ENCODE measurements at places on chromosomes 6 and 20. TPM values are rescaled to one million over a fixed set of nuclear protein-coding genes. Genes with fewer than 3 reads are reported as not detected.

The NKX2-4 gene
- total RNA-seq: not detected

The PBOV1 gene
- total RNA-seq: not detected

The DEFB124 gene
- not detected for total RNA-seq

The BMP2 gene
- total RNA-seq: 2.4 TPM

The OLIG3 gene
- not detected for total RNA-seq

The DEFB132 gene
- total RNA-seq: not detected

DNA sequence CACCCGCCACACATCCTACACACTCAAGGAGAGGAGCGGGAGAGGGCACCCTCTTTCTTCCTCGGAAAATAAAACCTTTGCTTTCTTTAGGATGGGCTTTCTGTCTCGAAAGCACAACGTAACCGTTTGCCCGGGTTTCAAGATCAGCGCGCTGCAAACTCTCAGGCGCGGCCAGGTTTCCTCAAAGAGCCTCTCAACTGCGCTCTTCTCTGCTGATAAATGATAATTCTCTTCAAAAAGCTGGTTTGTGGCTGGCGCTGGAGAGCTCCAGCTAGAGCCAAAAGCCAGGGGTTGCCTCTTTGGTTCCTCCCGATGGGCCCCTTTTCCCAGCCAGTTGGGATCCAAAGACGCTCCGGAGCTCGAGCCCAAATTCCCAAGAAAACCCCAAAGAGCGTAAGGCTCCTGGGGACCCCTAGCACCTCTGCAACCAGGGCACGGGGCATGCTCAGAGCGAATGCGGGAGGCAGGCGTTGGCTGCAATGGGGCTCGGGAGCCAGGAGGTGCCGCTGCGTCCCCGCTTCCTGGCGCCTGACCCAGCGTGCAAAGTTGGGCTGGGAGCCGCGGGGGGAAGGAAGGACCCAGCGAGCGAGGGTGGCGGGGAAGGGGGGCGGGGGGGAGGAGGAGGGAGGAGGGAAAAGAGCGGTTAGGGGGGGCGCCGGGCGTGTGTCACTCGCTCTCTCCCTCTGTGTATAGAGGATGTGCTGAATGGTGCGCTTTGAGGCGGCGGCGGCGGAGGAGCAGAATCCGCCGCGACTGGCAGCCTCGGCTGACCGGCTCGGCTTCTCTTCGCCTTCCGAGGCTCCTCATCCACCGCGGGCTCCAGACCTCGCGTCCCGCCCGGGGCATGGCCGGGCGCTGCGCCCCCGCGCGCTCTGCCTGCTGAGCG is at the start of gene PLCB1:
Gene PLCB1 (plus strand): TSS at position 669 of the 886 bp plus-strand sequence. CDS start 386 bp downstream, outside the sequence.
- peak; percentile 86 for DNase-seq

DNA sequence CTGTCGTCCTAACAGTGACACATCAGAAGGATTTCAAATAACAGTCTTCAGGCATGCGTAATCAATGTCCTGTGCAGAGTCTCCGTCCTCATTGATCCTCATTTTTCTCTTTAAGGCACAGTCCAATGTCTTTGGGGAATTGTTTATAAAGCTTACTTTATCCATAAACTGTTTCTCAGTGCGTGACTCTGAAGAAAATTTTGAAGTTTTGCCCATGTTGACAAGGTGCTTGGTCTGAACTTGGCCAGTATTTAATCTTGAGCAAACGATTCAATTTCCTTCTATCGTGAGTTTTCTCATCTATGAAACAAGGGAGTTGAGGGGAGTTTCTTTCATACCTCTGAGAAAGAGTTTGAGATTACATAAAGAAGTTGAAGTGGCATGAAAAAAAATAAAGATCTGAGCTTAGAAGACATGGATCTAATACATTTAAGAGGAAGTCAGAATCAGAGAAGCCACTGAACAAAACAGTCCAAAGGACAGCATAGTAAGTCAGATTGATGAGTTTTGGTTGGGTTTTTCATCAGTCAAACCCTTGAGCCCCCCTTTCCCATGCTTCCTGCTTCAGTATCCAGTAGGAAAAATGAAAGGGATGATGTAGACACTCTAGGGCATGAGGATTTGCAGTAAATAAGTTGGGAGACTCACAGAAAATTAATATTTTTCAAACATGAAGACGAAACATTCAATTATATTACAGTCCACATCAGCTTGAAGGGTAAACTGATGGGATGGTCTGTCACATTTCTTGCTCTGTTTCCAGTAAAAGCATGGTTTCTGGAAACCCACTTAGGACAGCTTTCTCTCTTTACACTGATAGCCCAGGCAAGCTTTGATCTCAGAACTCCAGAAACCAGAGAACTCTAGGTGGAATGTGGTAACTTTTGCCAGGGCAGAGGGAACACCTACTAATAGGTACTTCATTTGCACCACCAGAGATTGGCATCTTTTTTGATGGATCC is 8.1 kb downstream of the EDN1 start:
- DNase-seq: no peak

- DNase-seq: no peak
Observed at GRCh38 chr20:35317416-35318210, 25.4 kb upstream of the FAM83C start.

- no peak for DNase-seq
Observed at GRCh38 chr6:42720739-42721138, 1.7 kb downstream of the PRPH2 start.

- no peak for DNase-seq
Observed at GRCh38 chr6:64874776-64875175, 832.2 kb downstream of the EYS start.

- DNase-seq: no peak
Observed at GRCh38 chr20:24472426-24472825, 3.0 kb downstream of the SYNDIG1 start.

DNA sequence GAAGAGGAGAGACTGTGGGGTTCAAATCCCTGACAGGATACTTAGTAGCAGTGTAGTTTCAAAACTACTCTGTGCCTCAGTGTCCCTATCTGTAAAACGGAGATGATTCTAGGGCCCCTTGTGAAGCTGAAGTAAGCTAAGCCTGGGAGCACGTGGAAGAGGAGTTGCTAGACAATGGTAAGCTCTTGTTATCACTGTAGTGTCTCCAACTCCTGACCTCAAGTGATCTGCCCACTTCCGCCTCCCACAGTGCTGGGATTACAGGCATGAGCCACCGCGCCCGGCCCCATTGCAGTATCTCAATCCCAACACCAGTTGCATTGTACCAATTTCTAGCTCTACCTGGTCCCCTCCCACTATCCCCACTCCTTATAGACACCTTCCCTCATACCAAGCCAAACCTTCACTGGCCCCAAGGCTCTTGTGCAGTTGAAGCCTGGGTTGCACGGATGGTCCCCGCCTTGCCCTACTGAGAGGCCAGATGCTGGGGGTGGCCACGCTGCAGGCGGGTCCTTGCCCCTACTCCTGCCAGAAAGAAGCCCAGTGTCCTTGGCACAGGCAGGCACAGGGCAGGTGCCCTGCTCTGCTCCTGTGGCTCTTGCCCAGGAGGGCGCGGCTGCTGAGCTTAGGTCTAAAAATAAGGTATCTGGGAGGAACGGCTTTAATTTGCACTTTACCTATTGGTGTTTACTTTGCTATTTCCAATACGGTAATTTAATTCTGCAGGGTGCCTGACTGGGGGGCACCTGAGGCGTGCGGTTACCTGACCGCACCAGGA is 118.1 kb downstream of the VEGFA start:
- DNase-seq: no peak

DNA sequence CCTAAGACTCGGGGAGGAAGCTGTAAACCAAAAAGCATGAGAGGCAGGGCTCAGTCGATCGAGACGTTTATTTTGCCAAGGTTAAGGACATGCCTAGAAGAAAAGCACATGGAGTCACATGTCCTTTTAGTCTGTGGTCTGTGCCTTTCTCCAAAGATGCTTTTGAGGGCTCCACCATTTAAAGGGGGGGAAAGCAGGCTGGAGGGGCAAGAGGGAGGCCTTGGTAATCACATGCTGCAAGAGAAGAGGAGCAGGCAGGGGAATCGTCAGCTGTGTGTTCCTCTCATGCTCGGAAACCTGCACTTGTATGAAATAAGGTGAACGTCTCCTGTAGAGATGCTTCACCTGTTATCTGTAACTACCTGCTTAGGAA is 9.1 kb upstream of the YTHDF1 start:
- no peak for DNase-seq

- DNase-seq: no peak
Observed at GRCh38 chr6:43996618-43997344, 130.5 kb downstream of the MRPL14 start.

DNA sequence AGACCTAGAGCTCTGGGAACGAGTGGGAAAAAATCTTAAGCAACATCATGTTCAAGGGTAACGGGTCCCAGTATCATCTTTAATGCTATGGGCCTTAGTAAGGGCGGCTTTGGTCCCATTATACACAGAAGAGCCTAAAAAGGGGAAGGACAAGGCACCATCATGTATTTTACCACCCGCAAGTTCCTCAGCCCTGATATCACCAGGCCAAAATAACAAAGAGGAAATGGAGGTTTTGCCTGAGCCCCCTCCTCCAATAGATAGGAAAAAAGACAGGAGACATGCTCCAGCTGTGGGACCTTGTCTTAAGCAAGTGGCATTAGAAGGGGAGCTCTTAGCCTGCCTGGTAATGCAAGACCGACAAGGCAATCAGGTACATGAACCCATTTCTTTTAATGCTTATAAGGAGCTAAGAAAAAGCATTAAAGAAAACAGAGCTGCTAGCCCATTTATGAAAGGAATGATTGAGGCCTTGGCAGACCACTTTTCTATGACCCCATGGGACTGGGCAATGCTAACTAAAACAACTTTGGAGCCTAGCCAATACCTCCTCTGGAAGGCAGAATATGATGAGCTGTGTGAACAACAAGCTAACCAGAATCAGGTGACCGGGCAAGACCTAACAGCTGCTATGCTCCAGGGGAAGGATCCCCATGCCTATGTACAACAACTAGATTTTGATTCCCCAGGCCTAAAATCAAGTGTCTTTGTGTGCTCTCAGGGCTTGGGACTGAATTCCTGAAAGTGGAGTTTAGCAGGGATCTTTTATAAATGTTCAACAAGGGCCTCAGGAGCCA is 23.2 kb downstream of the HLA-DPA1 start:
- no peak for DNase-seq

GRCh38 chr6:37357860-37358259 is 4.1 kb downstream of the RNF8 start:
- no peak for DNase-seq

DNA sequence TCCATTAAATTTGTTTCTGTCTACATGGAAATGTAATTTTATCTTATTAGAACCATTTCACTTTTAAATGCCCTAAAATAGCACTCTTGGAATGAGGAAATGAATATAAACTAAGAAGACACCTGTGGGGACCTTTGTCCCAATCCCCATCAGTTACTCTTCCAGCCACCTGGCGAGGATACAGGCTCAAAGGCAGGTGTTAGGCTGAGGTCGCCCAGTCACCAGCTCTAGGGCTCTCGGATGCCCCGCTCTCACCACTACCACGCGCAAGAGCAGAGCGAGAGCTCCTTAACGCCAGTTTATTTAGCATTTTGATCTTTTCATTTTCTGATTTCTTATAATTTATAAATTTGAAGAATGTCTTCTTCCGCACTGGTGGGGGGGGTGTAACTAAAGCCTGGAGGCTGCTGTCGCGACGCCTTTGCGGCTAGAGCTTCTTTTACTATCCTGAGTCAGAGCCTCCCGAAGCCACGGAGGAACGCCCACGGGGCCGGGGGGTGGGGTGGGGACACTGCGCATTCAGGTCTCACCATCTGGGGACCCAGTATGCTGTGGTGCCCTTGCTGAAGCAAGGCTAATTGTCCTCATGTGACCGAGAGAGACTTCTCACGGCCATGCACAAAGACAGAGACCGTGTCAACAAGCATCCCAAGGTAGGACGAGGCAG is 38.7 kb upstream of the AFDN start:
- DNase-seq: no peak
